Neuronal stem cell (in vitro differentiated cells): ENCODE measurements at places on chromosomes 7 and 10.
A peak's percentile ranks its signal among the peaks of the same experiment; 100 is the strongest.

GRCh38 chr7:138257459-138258196, 181.4 kb downstream of the AKR1D1 start:
- no peaks in the 10 kb centered on the region for H3K36me3 ChIP-seq
- H3K27me3 ChIP-seq = no peaks in the 10 kb centered on the region
- no peak overlapping the region for H3K27ac ChIP-seq
- no peak for DNase-seq
- no peaks in the 10 kb centered on the region for H3K4me1 ChIP-seq
- no peak overlapping the region for H3K4me3 ChIP-seq

DNA sequence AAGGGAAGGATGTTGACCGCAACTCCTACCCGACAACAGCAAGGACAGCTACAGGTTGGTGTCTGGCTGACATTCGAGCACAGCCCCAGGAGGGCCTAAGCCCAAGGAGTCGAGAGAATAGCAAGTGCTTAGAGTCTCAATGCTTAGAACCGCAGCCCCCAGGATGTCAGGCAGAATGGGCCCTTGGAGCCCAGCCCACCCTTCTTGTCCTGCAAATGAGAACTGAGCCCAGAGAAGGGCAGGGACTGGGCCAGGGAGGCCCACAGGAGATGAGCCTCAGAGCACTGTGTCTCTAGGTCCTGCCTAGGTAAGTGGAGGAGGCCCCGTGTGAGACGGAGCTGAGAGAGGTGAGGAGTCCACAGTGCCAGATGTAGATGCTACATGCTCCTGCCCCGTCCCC, 173.3 kb upstream of the ZMIZ1 start:
- no peaks in the 10 kb centered on the region for H3K36me3 ChIP-seq
- no peak overlapping the region for H3K4me3 ChIP-seq
- no peak for DNase-seq
- H3K4me1 ChIP-seq = peaks cover 10% of the 10 kb centered on the region
- no peaks in the 10 kb centered on the region for H3K27me3 ChIP-seq
- no peak overlapping the region for H3K27ac ChIP-seq

DNA sequence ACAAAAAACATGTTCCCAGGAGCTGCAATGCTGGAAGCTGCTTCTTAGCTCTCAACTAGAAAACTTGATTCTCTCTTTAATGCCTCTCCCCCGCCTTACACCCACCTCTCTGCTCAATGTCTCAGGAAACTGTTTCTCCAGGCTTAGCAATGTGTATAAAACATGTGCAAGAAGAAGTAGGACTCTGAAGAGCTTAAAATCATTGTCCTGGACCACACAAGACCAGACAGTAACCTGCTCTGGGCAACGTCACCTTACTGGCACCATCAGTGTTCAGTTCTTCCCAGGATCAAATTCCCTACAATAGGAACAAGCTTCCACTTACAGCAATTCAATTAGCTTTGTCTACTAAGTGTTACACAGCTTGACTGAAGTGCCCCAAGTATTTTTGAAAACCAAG, 104.9 kb downstream of the RAPGEF5 start:
- H3K27ac ChIP-seq = peak overlapping the region; percentile 48
- H3K4me1 ChIP-seq = peaks cover 16% of the 10 kb centered on the region
- H3K4me3 ChIP-seq = no peak overlapping the region
- no peaks in the 10 kb centered on the region for H3K36me3 ChIP-seq
- no peak for DNase-seq

DNA sequence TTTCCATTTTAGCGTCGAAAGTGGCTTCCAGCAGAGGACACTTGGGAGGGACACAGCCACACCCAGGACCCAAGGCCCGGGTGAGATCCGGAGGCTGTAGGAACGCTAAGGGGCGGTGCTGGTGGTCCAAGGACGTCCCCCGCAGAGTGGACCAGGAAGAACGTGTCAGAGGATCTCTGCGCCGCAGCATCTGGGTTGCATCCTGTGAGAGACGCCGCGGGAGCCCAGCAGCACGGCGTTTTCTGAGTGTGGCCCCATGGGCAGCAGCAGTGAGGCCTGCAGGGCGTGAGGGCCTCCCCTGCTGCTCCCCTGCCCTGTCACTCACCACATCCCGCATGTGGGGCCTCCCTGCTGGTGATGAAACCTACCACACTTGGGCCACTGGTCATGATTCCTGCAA, 40.5 kb upstream of the BNIP3 start:
- peaks cover 17% of the 10 kb centered on the region for H3K27me3 ChIP-seq
- no peaks in the 10 kb centered on the region for H3K4me1 ChIP-seq
- H3K36me3 ChIP-seq = no peaks in the 10 kb centered on the region
- no peak overlapping the region for H3K27ac ChIP-seq
- DNase-seq = no peak

DNA sequence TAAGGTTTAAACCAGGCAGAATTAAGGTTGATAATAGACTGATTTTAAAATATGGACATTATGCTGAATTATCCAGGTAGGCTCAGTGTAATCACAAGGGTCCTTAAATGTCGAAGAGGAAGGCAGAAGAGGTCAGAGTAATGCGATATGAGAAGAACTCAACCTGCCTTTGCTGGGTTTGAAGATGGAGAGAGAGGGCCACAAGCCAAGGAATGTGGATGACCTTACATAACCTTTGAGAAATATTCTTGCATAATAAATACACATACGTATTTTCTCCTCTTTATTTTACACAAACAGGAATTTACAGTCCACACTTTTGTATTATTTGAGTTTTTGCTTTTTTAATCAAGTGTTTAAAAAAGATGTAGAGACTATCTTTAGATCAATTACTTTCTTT, 88.5 kb downstream of the ST7 start:
- H3K4me3 ChIP-seq = no peak overlapping the region
- H3K36me3 ChIP-seq = no peaks in the 10 kb centered on the region
- no peak for DNase-seq
- no peak overlapping the region for H3K27ac ChIP-seq
- H3K27me3 ChIP-seq = no peaks in the 10 kb centered on the region

- H3K27me3 ChIP-seq = no peaks in the 10 kb centered on the region
- H3K4me3 ChIP-seq = no peak overlapping the region
- no peak for DNase-seq
- no peaks in the 10 kb centered on the region for H3K36me3 ChIP-seq
Observed at GRCh38 chr7:145394126-145394525, 558.3 kb upstream of the TPK1 start.

GRCh38 chr10:31580646-31581045, 261.6 kb downstream of the ZEB1 start:
- H3K4me1 ChIP-seq = no peaks in the 10 kb centered on the region
- H3K36me3 ChIP-seq = no peaks in the 10 kb centered on the region
- H3K4me3 ChIP-seq = no peak overlapping the region
- no peaks in the 10 kb centered on the region for H3K27me3 ChIP-seq

DNA sequence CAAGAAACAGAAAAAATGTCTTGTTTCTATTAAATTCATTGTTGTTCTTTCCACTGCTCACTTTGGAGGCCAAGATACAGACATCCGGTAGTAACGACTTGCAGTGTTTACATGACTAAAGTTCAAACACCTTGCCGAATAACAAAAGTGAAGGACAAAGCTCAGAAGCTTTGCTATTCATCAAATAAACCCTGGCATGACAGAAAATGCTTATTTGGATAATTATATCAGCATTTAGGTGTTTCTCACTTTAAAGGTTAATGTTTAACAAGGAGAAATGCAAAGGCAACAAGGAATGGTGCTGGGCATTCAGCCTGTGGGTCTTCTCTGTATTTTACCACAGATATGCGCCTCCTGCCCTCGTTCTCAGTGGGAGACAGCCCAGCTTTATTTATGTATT, 5.4 kb upstream of the PTF1A start:
- H3K27me3 ChIP-seq = peaks cover 53% of the 10 kb centered on the region
- no peaks in the 10 kb centered on the region for H3K36me3 ChIP-seq
- H3K4me1 ChIP-seq = peaks cover 6% of the 10 kb centered on the region
- no peak overlapping the region for H3K27ac ChIP-seq

DNA sequence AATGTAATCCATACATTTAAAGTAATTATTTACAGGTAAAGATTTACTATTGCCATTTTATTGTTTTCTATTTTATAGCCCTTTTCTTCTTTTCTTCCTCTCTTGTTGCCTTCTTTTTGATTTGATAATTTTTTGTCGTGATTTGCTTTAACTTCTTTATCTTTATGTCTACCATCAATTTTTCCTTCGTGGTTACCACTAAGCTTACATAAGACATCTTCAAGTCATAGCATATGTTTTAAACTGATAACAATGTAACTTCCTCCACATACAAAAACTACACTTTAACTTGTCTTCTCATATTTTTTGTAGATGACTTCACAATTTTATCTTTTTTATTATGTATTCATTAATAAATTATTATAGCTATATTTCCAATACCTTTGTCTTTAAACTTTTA, 316.6 kb downstream of the PLXDC2 start:
- H3K27ac ChIP-seq = no peak overlapping the region
- H3K4me1 ChIP-seq = no peaks in the 10 kb centered on the region
- no peaks in the 10 kb centered on the region for H3K27me3 ChIP-seq
- H3K4me3 ChIP-seq = no peak overlapping the region
- no peaks in the 10 kb centered on the region for H3K36me3 ChIP-seq

DNA sequence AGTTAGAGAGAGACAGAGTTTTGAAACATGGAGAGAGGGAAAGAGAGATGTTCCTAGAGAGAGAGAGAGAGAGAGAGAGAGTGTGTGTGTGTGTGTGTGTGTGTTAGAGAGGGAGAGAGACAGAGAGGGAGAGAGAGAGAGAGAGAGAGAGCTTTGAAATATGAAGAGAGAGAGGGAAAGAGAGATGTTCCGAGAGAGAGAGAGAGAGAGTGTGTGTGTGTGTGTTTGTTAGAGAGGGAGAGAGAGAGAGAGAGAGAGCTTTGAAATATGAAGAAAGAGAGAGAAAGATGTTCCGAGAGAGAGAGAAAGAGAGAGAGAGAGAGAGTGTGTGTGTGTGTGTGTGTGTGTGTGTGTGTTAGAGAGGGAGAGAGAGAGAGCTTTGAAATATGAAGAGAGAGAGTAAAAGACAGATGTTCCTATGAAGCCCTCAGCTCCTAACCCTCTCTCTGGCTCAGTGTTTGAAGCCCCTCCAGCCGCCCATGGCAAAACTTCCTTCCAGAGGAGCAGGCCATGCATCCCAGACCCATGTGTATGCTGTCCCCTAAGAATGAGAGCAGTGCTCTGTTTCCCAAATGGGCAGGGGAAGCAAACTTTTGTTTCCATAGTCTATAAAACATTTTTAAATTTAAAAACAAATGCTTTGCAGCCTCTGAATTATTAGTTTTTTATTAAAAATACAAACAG, 130.9 kb downstream of the KCNMA1 start:
- no peaks in the 10 kb centered on the region for H3K27me3 ChIP-seq
- peaks cover 11% of the 10 kb centered on the region for H3K4me1 ChIP-seq
- H3K4me3 ChIP-seq = no peak overlapping the region
- H3K27ac ChIP-seq = no peak overlapping the region
- DNase-seq = no peak

- H3K4me3 ChIP-seq = no peak overlapping the region
- H3K36me3 ChIP-seq = no peaks in the 10 kb centered on the region
- no peak for DNase-seq
- H3K27me3 ChIP-seq = peaks cover 3% of the 10 kb centered on the region
Observed at GRCh38 chr7:154914308-154914995, 88.5 kb downstream of the PAXIP1 start.

- peak overlapping the region; percentile 44 for H3K4me3 ChIP-seq
- H3K27me3 ChIP-seq = no peaks in the 10 kb centered on the region
- peak; percentile 72 for DNase-seq
- H3K36me3 ChIP-seq = no peaks in the 10 kb centered on the region
- no peak overlapping the region for H3K27ac ChIP-seq
Observed at GRCh38 chr7:72493850-72494661, 81.9 kb upstream of the CALN1 start.

DNA sequence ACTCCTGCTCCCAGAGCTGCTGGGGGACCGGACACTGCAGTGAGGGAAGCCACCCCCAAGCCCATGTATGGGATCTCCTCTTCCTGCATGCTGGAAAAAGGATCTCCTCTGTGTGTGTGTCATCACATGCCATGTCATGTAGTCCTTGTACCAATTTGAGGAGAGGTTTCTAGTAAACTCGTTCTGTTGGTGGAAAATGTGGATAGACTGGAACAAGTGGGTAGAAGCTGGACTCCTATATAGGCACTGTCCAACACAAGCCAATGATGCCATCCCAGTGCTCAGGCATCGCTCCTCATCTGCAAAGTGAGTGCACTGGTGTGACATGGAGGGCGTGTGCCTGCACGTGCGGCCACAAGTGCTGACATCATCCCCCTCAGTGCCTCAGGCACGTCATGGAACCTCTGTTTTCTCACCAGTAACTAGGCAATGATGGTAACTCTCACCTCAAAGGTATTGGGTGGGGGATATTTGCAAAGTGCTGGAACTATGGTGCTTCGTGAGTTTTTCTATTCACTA, 19.3 kb downstream of the MYO1G start:
- no peak overlapping the region for H3K27ac ChIP-seq
- H3K36me3 ChIP-seq = no peaks in the 10 kb centered on the region
- DNase-seq = no peak
- H3K4me3 ChIP-seq = no peak overlapping the region
- H3K4me1 ChIP-seq = peaks cover 7% of the 10 kb centered on the region

DNA sequence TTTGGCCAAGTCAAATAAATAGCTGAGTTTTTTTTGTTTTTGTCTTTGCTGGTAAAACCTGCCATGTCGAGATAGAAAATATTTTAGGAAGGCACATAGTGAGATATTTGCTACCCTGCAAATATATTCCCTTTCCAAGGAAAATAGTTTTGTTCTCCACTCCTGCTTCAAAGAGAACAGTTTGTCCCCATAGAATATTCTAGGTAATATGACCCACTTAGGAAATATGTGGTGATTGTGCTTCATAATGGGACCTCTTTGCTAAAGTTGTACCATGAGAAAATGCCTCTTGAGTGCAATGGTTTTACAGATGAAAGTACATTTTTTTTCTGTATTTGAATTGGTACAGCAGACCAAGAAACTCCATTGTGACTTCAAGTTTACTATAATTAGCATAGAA, 41.6 kb downstream of the SMNDC1 start:
- peaks cover 11% of the 10 kb centered on the region for H3K36me3 ChIP-seq
- no peak for DNase-seq
- no peak overlapping the region for H3K4me3 ChIP-seq

GRCh38 chr10:123262456-123262855, 108.3 kb downstream of the BUB3 start:
- H3K27me3 ChIP-seq = no peaks in the 10 kb centered on the region
- H3K4me3 ChIP-seq = no peak overlapping the region
- H3K4me1 ChIP-seq = no peaks in the 10 kb centered on the region
- H3K36me3 ChIP-seq = no peaks in the 10 kb centered on the region

- H3K4me3 ChIP-seq = no peak overlapping the region
- H3K36me3 ChIP-seq = peaks cover 5% of the 10 kb centered on the region
- peaks cover 39% of the 10 kb centered on the region for H3K4me1 ChIP-seq
- no peaks in the 10 kb centered on the region for H3K27me3 ChIP-seq
- H3K27ac ChIP-seq = no peak overlapping the region
Observed at GRCh38 chr7:47332681-47333553, 249.0 kb downstream of the TNS3 start.

GRCh38 chr7:154857728-154858681, 144.9 kb downstream of the PAXIP1 start:
- no peaks in the 10 kb centered on the region for H3K4me1 ChIP-seq
- peaks cover 10% of the 10 kb centered on the region for H3K27me3 ChIP-seq
- H3K4me3 ChIP-seq = no peak overlapping the region
- H3K36me3 ChIP-seq = no peaks in the 10 kb centered on the region

DNA sequence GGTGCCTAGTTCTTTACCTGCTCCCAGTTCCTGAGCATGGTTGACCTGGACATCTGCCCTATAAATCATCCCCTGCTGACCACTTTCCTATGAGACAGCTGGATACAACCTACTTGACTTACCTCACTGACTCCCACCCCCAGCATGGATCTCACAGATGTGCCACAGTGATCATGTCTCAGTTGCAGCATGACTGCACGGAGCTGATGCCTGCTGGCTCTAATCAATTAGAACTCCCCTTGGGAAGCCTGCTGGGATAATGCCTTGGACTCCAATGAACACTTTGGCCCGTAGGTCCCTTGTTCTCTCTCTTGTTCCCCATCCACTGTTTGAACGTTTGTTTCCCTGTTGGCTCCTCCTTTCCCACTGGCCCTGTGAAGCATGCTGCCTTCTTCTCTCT, 271.2 kb upstream of the IGFBP3 start:
- no peak for DNase-seq
- no peak overlapping the region for H3K27ac ChIP-seq
- peaks cover under 1% of the 10 kb centered on the region for H3K4me1 ChIP-seq
- H3K27me3 ChIP-seq = no peaks in the 10 kb centered on the region
